ENCODE measurements at places on chromosomes 1 and 21.

GRCh38 chr1:38891753-38892152 lies 10.4 kb upstream of the GJA9 start:
- DNase-seq: no peak

- no peak for DNase-seq
These were observed 18.1 kb upstream of the ZBTB8A start for GRCh38 chr1:32521165-32521564.

- no peak for DNase-seq
These were observed 53.8 kb downstream of the B3GALNT2 start for GRCh38 chr1:235450433-235450832.

DNA sequence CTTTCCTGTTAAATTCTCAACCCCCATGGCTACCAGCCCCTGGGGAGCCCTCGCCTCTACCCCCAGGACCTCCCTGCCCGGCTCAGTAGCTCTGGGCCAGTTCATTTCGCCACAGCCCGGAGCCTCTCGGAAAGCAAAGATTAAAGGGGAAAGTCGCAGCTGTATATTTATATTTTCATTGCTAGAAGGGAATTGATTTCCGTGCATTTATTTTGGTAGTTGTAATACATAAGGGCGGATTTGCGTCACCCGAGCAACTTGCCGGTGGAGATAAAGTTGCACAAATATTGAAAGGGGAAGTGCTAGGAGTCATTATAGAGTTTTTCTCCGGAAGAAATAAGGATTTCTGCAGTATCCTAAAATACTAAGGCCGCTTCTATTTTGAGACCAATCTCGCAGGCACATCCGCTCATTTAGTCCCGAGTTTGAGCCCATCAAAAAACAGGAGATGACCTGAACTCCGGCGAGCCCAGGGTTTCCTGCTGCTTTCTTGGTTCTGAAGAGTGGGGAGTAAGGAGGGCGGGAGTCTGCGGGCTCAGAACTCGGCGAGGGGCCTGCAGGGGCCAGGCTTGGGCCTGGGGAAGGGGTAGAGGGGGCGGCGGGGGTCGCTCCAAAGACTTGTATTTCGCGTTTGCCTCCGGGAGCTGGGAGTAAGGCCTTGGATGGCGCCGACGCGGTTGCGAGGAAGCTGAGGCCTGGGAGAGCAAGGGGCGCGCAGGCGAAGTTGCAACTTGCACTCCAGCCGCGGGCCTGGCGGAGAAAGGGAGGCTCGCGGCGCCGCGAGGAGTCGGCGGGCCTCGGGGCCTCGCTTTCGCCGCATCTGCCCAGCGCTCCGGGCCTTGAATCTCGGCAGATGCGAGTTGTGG lies 2.5 kb upstream of the HLX start:
- no peak for DNase-seq

- peak; percentile 69 for DNase-seq
These were observed 72.8 kb downstream of the CD2 start for GRCh38 chr1:116826818-116827606.

GRCh38 chr1:41618066-41618825 lies 133.8 kb upstream of the EDN2 start:
- no peak for DNase-seq

GRCh38 chr21:28066076-28066475 lies 926.6 kb downstream of the LTN1 start:
- peak; percentile 1 for DNase-seq

- no peak for DNase-seq
These were observed 19.4 kb downstream of the COL6A1 start for GRCh38 chr21:46000731-46001641.

DNA sequence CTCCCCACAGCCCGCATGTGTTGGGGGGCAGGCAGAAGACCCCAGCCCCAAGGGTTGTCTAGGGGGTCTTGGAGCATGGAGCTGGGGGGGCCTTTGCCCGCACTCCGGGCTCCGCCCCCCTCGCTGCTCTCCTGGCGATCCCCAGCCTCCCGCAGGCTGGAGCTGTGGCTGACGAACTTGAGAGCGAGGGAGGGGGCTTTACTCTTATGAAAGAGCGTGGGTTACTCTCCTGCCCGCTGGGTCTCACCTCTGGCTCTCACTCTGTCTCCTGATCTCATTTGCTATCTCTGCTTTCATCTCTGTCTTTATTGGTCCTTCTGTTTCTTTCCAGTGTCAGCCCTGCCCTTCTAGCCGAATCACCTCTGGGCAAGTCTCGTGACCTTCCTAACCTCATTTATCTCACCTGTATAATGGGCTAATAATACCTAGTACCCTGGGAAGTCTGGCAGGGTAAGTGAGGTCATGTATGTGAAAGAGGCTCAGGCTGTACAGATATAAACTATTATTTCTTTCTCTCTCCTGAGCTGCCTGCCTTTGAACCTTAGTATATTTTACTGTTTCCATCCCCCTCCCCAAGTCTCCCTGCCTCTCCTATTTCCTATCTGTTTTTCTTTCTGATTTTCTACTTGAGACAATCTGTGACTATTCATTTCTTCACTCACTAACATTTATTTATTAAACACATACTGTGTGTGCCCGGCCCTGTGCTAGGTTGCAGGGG lies 731 bp downstream of the EFNA4 start:
- DNase-seq: peak; percentile 21
